NCI-H1417 treated with DMSO at 0.1 percent for 48 hours (cell line): ENCODE measurements at places on chromosomes 16 and 17.

GRCh38 chr16:57283214-57283958 lies 1.1 kb downstream of the PLLP start:
- DNase-seq = no peak

DNA sequence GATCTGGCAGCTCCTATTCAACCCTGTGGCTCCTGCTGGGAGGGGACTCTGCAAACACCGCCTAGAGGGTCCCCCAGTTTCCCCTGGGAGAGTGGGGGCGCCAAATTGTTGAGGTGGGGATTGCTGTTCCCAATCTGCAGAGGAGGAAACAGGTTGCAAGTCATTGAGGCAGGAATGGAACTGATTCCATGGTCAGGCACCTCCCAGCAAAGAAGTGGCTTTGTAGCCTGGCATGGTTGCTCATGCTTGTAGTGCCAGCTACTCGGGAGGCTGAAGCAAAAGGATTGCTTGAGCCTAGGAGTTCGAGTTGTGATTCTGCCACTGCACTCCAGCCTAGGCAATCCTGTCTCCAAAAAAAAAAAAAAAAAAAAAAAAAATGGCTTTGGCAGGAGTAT lies 198 bp upstream of the PYDC1 start:
- no peak for DNase-seq

GRCh38 chr17:35889818-35890773 lies 9.9 kb upstream of the CCL5 start:
- no peak for DNase-seq

DNA sequence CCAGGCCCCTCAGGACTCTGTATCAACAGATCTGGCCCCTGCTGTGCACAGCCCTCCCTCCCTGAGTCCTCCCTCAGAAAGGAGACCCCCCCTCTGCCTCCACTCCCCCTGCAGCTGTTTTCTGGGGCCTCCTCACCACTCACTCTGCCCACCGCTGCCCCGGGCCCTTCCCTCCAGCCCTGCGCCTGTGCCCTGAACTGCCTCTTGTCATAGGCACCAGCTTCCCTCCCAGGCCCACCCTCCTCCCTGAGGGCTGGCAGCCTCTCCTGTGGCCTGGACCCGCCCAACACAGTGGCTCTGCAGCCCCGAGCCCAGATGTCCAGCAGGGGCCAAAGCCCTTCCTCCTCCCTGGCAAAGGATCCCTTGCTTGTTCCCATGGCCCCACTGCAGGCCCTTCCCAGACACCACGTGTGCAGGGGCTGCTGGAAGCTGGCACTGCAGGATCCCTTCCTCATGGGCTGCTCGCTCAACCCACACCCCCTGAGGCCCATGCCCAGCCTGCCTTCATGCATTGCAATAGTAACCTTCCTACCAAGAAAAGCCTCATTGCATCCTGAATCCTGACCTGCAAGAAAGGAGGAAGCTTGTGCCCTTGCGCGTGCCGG lies 25.8 kb downstream of the GNPTG start:
- no peak for DNase-seq

- no peak for DNase-seq
Observed at GRCh38 chr16:23651943-23652468, 10.7 kb downstream of the DCTN5 start.

DNA sequence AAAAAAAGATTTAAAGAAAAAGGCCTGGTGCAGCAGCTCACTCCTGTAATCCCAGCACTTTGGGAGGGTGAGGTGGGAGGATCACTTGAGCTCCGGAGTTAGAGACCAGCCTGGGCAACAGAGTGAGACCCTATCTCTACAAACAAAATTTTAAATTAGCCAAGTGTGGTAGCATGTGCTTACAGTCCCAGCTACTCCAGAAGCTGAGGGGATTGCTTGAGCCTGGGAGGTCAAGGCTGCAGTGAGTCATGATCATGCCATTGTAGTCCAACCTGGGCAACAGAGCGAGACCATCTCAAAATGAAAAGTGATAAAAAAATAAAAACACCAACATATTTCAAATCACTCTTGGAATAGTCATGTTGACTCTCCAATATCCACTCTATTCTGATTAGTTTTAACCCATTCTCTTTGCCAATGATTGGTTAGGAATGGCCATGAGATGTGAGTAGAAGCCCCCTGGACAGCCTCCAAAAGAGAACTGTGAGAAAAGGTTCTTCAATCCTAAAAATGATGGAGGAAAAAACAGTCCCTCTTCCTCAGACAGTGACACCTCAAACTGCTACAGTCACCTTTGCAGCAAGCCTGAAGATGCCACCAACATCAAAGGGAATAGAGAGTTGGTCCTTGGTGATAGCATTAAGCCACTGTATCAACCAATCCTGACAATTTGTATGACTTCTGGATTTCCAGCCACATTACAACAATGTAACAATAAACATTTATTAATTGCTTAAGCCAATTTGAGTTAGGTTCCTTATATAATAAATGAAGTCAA lies 2.9 kb upstream of the KANSL1 start:
- no peak for DNase-seq

DNA sequence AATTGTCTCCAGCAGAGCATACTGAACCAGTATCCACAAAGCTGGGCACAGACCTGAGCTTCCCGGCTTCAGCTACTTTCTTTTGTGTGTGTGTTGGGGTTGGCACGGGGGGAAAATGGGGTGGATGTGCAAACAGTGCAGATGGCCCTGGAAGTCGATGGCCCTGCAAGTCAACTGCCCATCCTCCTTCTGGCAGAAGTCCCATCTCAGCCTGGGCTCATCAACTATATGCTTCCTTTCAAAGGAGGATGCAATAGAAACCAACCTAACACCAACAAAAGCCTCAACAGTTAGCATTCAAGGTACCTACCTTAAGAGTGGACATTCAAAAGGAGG lies 55.7 kb downstream of the SOX9 start:
- no peak for DNase-seq

DNA sequence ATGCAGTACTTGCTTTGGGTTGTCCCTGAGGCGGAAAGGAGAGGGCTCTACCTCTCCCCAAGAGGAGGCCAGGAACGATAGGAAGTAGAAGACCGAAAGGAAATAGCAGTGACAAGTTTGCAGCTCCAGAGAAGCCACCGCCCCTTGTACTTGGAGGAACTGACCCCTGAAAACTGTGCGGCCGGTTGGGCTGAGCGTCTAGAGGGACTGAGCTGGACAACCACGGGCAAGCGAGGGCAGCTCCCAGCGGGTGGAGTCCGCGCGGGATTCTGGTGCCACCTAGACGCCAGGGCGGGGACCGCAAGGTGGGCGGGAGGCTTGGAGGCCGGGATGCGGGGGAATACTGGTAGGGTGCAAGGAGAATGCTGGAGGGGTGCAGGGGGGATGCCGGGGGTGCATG lies 1.3 kb upstream of the SLC6A4 start:
- no peak for DNase-seq

GRCh38 chr16:86702824-86703588 lies 124.7 kb downstream of the FOXL1 start:
- DNase-seq = no peak

GRCh38 chr17:8451933-8452614 lies 16.4 kb downstream of the NDEL1 start:
- no peak for DNase-seq

- no peak for DNase-seq
Observed at GRCh38 chr16:77191259-77191969, 424 bp downstream of the MON1B start.

DNA sequence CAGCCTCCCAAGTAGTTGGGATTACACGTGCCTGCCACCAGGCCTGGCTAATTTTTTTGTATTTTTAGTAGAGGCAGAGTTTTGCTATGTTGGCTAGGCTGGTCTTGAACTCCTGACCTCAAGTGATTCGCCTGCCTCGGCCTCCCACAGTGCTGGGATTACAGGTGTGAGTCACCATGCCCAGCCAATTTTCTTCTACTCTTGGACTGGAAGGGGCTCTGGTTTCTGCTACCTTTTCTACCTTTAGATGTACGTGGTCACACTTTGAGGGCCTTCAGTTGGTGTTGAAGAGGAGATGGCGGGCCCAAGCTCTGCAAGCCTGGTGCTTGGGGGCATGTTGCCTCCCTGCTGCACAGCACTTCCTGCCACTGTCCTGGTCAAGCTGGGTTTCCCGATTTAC lies 173.6 kb downstream of the PRKCA start:
- DNase-seq = no peak
